ENCODE measurements at places on chromosomes 3 and 15. TPM values are rescaled to one million over a fixed set of nuclear protein-coding genes. Genes with fewer than 3 reads are reported as not detected.

The GPR87 gene
- 0.36 TPM for total RNA-seq

The FEZF2 gene
- total RNA-seq, result not detected

The GABRR3 gene
- not detected for total RNA-seq

The NLGN1 gene
- total RNA-seq, result 12.5 TPM

The ANKRD34C gene
- total RNA-seq, result not detected

The ZNF502 gene
- 5.7 TPM for total RNA-seq

The USP50 gene
- not detected for total RNA-seq

GRCh38 chr3:128094295-128095151 is 29.1 kb downstream of the RUVBL1 start:
- no peak overlapping the region for H3K4me3 ChIP-seq
- H3K36me3 ChIP-seq, result peaks cover 27% of the 10 kb centered on the region
- DNase-seq, result peak; percentile 49
- H3K27me3 ChIP-seq, result no peaks in the 10 kb centered on the region

DNA sequence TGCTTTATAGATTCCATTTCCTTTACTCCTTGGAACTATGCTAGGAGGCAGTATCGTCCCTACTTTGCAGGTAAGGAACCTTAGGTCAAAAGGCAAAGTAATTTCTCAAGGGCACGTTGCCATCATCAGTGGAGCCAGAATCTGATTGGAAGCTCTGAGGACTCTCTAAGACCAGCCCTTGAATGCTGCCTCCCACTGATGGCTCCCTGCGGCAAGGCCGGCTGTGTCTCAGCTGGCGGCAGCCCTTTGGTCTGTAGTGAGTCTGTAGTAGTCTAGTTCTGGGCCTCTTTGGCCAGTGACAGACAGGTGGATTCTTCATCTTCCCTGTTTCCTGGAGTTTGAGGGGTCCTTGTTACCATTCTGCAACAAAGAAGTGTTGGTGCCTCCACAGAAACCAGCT is 76.2 kb downstream of the PCCB start:
- no peak overlapping the region for H3K4me3 ChIP-seq
- no peak overlapping the region for H3K27ac ChIP-seq
- H3K4me1 ChIP-seq, result no peaks in the 10 kb centered on the region
- H3K27me3 ChIP-seq, result no peaks in the 10 kb centered on the region
- no peak for DNase-seq

DNA sequence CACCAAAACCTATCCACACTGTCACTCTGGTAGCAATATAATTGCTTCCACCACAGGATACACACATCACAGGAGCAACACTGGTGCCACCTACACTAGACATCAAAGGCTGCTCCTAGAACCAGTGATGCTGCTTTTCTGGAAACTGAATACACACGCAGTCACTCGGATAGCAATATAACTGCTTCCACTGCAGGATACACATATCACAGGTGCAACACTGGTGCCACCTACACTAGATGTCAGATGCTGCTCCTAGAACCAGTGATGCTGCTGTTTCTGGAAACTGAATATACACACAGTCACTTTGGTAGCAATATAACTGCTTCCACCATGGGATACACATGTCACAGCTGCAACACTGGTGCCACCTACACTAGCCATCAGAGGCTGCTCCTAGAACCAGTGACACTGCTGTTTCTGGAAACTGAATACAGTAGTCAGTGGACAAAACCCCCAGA is 6.9 kb upstream of the TNFSF10 start:
- DNase-seq, result no peak
- H3K4me3 ChIP-seq, result no peak overlapping the region
- no peak overlapping the region for H3K27ac ChIP-seq
- H3K4me1 ChIP-seq, result peaks cover 6% of the 10 kb centered on the region
- H3K27me3 ChIP-seq, result no peaks in the 10 kb centered on the region

- DNase-seq, result no peak
- no peak overlapping the region for H3K4me3 ChIP-seq
- no peaks in the 10 kb centered on the region for H3K4me1 ChIP-seq
- H3K27me3 ChIP-seq, result no peaks in the 10 kb centered on the region
- no peaks in the 10 kb centered on the region for H3K36me3 ChIP-seq
These were observed 82.9 kb downstream of the ARRDC4 start for GRCh38 chr15:98043160-98044014.

- H3K4me3 ChIP-seq, result no peak overlapping the region
- no peak overlapping the region for H3K27ac ChIP-seq
- H3K36me3 ChIP-seq, result no peaks in the 10 kb centered on the region
- no peaks in the 10 kb centered on the region for H3K27me3 ChIP-seq
- H3K4me1 ChIP-seq, result peaks cover 3% of the 10 kb centered on the region
- peak; percentile 20 for DNase-seq
These were observed 703.8 kb upstream of the NR2F2 start for GRCh38 chr15:95626501-95627361.

GRCh38 chr3:16795581-16795980 is 89.2 kb upstream of the PLCL2 start:
- H3K27ac ChIP-seq, result no peak overlapping the region
- H3K4me1 ChIP-seq, result no peaks in the 10 kb centered on the region
- H3K4me3 ChIP-seq, result no peak overlapping the region
- DNase-seq, result no peak
- H3K27me3 ChIP-seq, result no peaks in the 10 kb centered on the region
- H3K36me3 ChIP-seq, result no peaks in the 10 kb centered on the region

- no peak for DNase-seq
- H3K36me3 ChIP-seq, result no peaks in the 10 kb centered on the region
- peaks cover 2% of the 10 kb centered on the region for H3K27me3 ChIP-seq
These were observed 78.8 kb upstream of the CTNNB1 start for GRCh38 chr3:41120460-41120859.

- no peak for DNase-seq
- no peaks in the 10 kb centered on the region for H3K27me3 ChIP-seq
- no peak overlapping the region for H3K27ac ChIP-seq
These were observed 51.2 kb upstream of the MLF1 start for GRCh38 chr3:158519776-158520175.

DNA sequence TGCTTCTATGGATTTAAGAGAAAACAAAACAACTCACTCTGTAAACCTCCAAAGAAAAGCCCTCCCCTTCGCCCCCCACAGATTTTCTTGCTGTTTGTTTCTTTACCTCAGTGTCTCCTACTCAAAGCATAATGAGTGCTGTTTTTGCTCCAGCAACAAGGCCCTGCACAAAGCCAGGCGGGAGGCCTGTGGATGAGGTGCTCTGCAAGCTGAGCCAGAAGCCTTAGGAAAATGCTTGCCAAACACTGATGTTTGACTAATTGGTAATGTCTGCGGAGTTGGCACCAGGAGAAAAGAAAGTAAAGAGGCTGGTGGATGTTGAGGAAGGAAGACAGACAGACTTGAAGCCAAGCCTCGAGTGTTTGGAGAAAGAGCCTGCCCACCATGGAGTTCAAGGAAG is 99.7 kb downstream of the RARB start:
- no peaks in the 10 kb centered on the region for H3K36me3 ChIP-seq
- no peaks in the 10 kb centered on the region for H3K4me1 ChIP-seq
- no peaks in the 10 kb centered on the region for H3K27me3 ChIP-seq
- no peak overlapping the region for H3K4me3 ChIP-seq

GRCh38 chr15:43769584-43770228 is 7.1 kb downstream of the ELL3 start:
- H3K4me3 ChIP-seq, result no peak overlapping the region
- H3K27me3 ChIP-seq, result no peaks in the 10 kb centered on the region
- H3K36me3 ChIP-seq, result peaks cover 44% of the 10 kb centered on the region
- H3K27ac ChIP-seq, result no peak overlapping the region

GRCh38 chr3:43728947-43729346 is 38.2 kb downstream of the ABHD5 start:
- H3K27me3 ChIP-seq, result no peaks in the 10 kb centered on the region
- no peak overlapping the region for H3K4me3 ChIP-seq
- peaks cover 7% of the 10 kb centered on the region for H3K36me3 ChIP-seq
- no peak for DNase-seq

DNA sequence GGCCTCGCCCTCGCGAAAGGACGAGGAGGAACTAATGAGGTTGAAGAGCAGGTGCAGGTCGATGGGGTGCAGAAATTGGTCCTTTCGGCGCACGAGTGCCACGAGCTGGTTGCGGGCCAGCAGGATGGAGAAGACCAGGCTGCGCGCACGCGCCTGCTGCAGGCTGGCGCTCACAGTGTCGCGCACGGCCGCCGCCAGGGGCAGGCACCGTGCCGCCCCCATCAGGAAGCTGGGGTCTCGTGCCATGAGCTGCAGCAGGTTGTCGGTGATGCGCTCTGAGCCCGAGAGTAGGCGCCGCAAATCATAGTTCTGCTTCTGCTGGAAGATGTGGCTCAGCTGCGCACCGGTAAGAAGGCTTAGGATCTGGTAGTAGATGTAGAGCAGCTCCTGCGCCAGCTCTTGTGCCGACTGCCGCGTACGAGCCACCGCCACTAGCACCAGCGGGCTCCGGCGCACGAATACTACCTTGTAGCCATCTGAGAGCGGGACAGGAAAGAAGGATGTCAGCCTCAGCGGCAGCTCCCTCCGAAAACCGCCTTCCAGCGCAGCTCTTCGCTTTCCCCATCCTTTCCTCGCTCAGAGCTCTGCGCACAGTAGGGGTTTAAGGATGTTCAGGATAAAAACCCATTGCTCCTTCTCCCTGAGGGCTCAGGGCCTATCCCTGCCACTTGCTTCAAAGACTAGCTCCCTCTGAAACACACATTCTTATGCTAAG is 6.9 kb upstream of the MST1R start:
- DNase-seq, result no peak
- H3K4me3 ChIP-seq, result no peak overlapping the region
- H3K36me3 ChIP-seq, result peaks cover 21% of the 10 kb centered on the region
- H3K27ac ChIP-seq, result no peak overlapping the region
- H3K27me3 ChIP-seq, result no peaks in the 10 kb centered on the region

- no peak for DNase-seq
- no peaks in the 10 kb centered on the region for H3K36me3 ChIP-seq
- peaks cover 4% of the 10 kb centered on the region for H3K4me1 ChIP-seq
- no peak overlapping the region for H3K4me3 ChIP-seq
These were observed 138.6 kb downstream of the FMN1 start for GRCh38 chr15:33055962-33056361.

- peaks cover 9% of the 10 kb centered on the region for H3K36me3 ChIP-seq
- no peak overlapping the region for H3K4me3 ChIP-seq
- no peaks in the 10 kb centered on the region for H3K27me3 ChIP-seq
- peak; percentile 76 for DNase-seq
- no peak overlapping the region for H3K27ac ChIP-seq
These were observed 3.7 kb downstream of the TMEM42 start for GRCh38 chr3:44865272-44866035.

DNA sequence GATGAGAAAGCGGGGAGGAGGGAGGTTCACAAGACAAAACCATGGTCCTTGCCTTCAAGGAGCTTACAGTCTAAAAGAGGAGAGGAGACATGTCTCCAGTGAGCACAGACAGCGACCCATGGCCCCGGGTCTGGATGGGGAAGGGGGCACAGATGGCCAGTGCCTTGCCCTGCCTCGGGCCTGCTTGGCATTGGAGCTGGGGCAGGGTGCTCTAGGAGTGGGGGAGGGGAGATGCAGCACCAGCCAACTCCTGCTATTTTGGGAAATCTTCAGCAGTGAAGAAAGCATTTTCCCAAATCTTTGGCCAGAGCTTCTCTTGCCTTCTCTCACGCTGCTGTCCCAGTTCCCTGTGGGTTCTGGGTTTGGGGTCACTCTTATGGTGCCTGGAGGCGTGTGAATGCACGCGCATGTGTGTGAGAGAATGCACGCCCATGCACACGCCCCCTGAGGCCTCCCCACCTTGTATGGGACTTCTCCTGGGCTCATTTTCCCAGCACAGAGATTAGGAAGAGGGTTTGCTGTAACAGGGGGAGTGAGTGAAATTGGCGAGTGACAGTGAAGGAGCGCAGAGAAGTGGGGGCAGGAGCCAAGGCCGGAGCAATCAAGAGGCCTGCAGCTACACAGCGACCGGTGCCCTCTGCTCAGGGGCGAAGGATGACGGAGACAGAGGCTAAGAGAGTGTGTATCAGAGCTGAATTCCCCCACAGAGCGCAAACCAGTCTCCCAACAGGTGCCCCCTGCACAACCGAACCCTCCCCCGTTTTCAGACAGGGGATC is 71.5 kb downstream of the SEMA5B start:
- H3K36me3 ChIP-seq, result no peaks in the 10 kb centered on the region
- H3K27me3 ChIP-seq, result peaks cover 61% of the 10 kb centered on the region
- no peak for DNase-seq
- no peak overlapping the region for H3K27ac ChIP-seq

- H3K4me1 ChIP-seq, result no peaks in the 10 kb centered on the region
- H3K4me3 ChIP-seq, result no peak overlapping the region
- no peak overlapping the region for H3K27ac ChIP-seq
- no peaks in the 10 kb centered on the region for H3K27me3 ChIP-seq
- peak; percentile 2 for DNase-seq
These were observed 25.7 kb downstream of the DNAH12 start for GRCh38 chr3:57518276-57518915.

DNA sequence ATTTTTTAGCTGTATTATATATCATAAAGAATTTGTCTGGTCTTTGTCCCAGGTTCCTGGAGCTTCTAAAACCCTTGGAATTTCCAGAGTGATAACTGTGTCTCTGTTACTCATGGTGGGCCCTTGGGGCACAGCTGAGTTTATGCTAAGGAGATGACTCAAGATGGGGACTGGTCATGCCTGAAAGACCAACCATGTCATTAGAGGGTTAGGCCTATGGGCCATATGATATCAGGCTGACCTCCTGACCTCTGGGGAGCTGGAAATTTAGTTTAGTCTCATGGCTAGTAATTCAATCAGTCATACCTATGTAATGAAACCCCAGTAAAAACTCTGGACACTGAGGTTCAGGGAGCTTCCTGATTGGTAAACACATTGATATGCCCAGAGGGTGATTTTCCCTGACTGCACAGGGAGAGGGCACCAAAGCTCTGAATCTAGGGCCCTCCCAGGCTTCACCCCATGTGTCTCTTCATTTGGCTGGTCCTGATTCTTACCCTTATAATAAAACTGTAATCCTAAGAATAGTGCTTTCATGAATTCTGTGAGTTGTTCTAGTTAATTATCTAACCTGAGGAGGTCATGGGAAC is 69.6 kb downstream of the EEFSEC start:
- no peaks in the 10 kb centered on the region for H3K27me3 ChIP-seq
- peaks cover 6% of the 10 kb centered on the region for H3K4me1 ChIP-seq
- H3K27ac ChIP-seq, result no peak overlapping the region

- no peak overlapping the region for H3K27ac ChIP-seq
- H3K36me3 ChIP-seq, result no peaks in the 10 kb centered on the region
- H3K4me3 ChIP-seq, result no peak overlapping the region
- no peaks in the 10 kb centered on the region for H3K4me1 ChIP-seq
- H3K27me3 ChIP-seq, result peaks cover 53% of the 10 kb centered on the region
These were observed 67.9 kb upstream of the TMEM115 start for GRCh38 chr3:50427217-50427616.

- no peaks in the 10 kb centered on the region for H3K36me3 ChIP-seq
- H3K4me3 ChIP-seq, result no peak overlapping the region
- DNase-seq, result no peak
- H3K27ac ChIP-seq, result no peak overlapping the region
- no peaks in the 10 kb centered on the region for H3K4me1 ChIP-seq
These were observed 115.6 kb downstream of the ADAMTSL3 start for GRCh38 chr15:83769411-83769999.

DNA sequence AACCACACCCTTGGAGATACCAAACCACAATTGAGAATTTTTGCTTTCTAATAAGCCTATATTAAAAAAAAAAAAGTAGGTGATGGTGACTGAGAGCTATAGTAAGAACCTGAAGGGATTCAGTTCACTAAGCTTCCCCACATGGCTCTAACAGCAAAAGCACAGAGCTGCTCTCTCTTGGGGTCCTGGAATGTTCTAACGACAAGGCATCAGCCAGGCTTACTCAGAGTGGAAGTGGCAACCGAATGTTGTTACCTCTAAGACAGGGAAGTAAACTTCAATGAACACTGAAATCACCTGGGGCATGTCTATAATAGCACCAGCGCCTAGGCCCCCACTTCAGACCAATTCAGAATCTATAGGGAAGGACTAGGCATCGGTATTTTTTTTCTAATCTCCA is 397.7 kb downstream of the MAGI1 start:
- H3K4me1 ChIP-seq, result peaks cover 5% of the 10 kb centered on the region
- H3K27ac ChIP-seq, result no peak overlapping the region
- H3K4me3 ChIP-seq, result no peak overlapping the region
- DNase-seq, result no peak
- H3K36me3 ChIP-seq, result no peaks in the 10 kb centered on the region
